ENCODE measurements at places on chromosomes 1 and 21.

DNA sequence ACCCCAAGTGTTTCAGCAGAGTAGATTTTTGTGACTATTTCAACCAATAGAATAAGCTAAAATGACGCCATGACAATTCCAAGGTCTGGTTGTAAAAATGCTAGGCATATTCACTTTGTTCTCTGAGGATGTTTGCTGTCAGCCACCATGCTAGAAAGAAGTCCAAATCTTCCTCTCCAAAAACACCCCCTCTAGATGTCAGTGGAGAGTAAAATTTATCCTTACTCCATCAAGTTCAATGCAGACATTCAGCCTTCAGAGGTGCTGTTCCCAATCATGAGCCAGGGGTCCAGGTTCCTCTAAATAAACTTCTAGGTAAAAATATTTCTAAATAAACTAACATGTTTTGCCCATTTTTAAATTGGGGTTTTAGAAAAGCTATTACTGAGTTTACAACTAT, 395.4 kb upstream of the ADAMTS5 start:
- no peak for DNase-seq

- no peak for DNase-seq
Observed at GRCh38 chr1:230647321-230647720, 5.0 kb downstream of the COG2 start.

DNA sequence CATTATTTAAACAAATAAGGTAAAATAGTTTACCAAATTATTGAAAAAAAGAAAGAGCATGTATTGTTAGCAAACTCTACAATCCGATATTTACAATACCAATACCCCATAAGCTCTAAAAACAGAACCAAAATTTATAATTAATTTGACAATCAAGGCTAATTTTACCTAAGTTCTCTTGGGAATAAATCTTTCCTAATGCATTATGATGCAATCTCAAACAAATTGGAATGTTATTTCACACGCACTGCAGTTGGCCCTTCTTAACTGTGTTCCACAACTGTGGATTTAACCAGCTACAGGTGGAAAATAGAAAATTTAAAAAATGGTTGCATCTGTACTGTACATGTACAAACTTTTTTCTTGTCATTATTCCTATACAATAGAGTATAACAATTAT, 300.1 kb downstream of the BRINP3 start:
- no peak for DNase-seq

DNA sequence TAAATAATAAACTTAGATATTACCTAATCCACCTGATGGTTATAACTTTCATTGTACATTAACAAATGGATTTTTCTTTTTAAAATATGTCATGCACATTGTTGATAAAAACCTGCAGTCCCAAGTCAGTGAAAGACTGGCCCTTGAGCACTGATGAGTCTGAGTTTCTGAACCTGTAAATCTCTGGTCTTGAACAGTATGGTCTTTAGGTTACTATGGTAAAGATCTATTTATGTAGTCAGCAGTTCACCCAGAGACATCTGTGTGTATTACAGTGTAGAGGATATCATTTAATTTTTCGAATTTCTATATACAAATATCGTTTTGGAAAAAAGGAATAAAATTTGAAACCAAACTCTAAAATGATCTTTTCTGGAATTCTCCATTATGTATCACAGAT, 30.4 kb upstream of the SCYL3 start:
- no peak for DNase-seq

- no peak for DNase-seq
Observed at GRCh38 chr1:175270361-175270760, 77.8 kb upstream of the KIAA0040 start.

- no peak for DNase-seq
Observed at GRCh38 chr1:109256085-109256484, 6.7 kb downstream of the CELSR2 start.

GRCh38 chr1:6325482-6325881, 64.6 kb upstream of the GPR153 start:
- no peak for DNase-seq

- no peak for DNase-seq
Observed at GRCh38 chr1:162994921-162995320, 74.2 kb upstream of the RGS4 start.

GRCh38 chr1:213083112-213083445, 32.0 kb downstream of the RPS6KC1 start:
- no peak for DNase-seq

DNA sequence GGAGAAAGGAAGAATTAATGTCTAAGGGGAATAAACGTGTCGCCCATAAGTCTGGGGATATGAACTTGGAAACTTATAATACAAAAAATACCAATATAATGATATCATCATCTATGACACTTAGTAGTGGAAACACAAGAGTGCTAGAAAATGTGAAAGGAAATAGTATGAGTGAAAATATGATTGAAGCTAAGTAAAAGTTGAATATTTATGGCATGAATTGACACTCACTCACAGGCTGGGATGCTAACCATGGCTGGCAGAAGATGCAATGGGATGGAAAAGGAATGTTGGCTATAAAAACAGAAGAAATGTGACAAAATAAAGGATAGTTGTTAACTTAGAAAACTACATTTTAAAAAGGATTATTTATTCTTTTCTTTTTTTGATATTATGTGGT, 120.1 kb downstream of the XPR1 start:
- DNase-seq, result no peak

DNA sequence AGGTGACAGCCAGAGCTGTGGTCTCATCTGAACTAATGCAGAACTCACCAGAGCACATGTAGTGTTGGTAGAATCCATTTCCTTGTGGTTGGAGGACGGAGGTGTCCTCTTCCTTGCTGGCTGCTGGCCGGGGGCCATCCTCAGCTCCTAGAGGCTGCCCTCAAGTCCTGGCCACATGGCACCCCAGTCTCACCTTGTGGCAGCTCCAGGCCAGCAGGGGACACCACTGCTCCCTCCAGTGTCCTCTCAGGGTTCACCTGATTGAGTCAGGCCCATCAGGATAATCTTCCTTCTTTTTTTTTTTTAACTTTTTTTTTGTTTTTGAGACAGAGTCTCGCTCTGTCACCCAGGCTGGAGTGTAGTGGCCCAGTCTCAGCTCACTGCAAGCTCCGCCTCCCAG, 2.9 kb downstream of the KCNE1 start:
- no peak for DNase-seq

DNA sequence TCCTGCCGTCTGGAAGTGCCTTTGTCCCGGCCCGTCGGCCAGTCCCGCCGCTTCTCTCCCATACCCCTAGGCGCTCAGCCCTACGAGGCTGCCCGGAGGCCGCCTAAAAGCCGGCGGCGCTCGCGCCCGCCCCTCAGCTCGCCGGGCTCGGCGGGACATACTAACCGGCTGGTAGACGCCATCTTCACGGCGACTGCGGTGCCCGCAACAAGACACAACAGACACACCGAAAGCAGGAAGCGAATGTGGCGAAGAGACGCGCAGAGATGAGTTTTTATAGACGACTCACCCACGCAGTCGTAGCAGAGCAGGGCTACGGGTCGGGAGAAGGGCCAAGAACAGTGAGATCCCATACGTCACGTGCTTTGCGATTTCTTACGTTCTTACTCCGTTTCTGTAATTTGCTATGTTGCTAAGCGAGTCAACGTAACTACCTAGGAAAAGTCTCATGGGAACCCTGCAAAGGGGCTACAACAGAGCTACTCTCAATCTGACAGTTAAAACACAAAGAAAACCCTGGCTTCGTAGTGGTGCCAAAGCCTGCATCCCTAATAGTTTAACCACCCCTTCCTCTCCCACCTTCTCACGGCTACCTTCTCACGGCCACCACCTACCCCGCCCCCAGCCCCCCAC, at the start of gene GTF2B:
TSS of gene GTF2B (minus strand) at position 250 of the 633 bp plus-strand sequence. CDS start at position 182, 68 bp downstream.
- DNase-seq, result peak; percentile 94

DNA sequence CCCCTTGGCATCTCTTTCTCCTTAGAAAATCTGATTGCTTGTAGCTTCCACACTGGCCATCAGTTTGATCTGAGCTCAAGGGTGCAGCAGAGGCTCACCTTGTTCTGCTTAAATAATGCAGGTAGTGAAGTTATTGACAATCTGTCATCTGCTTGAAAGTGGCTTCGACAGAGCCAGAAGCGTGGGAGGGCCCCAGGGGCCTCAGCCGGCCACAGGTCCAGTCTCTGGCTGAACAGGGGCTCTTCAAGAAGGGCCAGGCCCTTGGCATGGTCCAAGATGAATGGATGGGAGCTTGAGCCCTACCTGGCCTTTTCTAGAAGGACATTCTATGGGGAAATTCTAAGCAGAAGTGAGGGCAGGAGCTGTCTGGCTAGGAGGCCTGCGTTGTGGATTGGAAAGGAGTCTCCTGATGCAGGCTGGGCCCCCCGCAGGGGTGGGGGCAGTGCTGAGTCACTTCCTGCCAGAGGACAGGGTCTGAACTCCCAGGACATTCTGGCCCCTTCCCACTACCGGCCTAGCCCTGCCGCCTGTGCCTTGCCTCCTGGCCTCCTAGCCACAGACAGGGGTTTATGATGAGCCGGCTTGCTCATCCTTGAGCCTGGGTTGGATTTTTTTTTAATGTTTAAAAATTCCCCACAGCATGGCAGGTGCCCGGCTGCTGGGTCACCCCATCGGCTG, 162.3 kb upstream of the VAMP3 start:
- DNase-seq, result no peak

Measured in prostate gland (tissue), 2 donors.